ENCODE measurements at places on chromosomes 13 and 19.
A peak's percentile ranks its signal among the peaks of the same experiment; 100 is the strongest.

- DNase-seq = peak; percentile 20
These were observed 14.2 kb upstream of the LATS2 start for GRCh38 chr13:21075379-21076249.

GRCh38 chr19:48975947-48976847 is 11.1 kb downstream of the FTL start:
- peak; percentile 58 for DNase-seq

GRCh38 chr19:42325896-42326771 is 699 bp downstream of the MEGF8 start:
- DNase-seq = peak; percentile 38

GRCh38 chr19:48495396-48495795 is 16.2 kb downstream of the LMTK3 start:
- no peak for DNase-seq

- no peak for DNase-seq
These were observed 11.7 kb upstream of the C19orf84 start for GRCh38 chr19:51402117-51402516.

GRCh38 chr19:58319241-58319640 is 7.6 kb upstream of the ZSCAN22 start:
- no peak for DNase-seq

GRCh38 chr19:53879140-53880081 is 2.6 kb upstream of the PRKCG start:
- DNase-seq = peak; percentile 88

DNA sequence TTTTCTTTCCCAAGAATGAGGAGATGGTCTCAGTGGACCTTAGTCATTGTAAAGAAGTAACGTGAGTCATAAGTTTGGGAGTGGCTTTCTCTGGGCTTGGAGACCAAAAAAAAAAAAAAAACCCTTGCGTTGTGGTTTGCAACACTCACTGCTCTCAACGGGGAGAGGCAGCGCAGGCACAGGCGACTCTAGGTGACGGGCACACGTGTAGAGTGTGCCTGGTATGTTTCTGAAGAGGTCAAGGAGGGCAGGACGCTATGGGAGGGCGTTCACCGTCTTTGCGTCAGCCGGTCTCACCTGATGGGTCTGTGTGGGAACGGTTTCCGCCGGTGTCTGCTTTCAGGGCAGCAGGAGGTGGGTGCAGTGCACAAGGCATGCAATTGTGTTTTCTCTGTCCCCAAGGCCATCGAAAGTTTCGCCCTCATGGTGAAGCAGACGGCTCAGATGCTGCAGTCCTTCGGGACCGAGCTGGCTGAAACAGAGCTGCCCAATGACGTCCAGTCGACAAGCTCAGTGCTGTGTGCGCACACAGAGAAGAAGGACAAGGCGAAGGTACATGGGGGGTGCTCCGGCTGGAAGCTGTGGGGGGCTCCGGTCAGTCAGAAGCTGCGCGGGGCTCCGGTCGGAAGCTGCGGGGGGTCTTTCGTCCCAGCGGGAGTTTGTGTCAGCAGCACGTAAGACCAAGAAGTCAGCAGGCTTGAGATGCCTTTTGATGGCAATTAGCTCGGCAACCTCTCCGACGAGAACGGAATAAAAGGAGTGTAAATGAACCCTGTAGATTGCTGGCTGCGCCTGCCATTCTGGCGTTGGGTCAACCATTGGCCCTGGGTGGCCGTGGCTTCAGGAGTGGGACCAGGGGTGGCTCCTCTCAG is 40.8 kb upstream of the F7 start:
- no peak for DNase-seq

DNA sequence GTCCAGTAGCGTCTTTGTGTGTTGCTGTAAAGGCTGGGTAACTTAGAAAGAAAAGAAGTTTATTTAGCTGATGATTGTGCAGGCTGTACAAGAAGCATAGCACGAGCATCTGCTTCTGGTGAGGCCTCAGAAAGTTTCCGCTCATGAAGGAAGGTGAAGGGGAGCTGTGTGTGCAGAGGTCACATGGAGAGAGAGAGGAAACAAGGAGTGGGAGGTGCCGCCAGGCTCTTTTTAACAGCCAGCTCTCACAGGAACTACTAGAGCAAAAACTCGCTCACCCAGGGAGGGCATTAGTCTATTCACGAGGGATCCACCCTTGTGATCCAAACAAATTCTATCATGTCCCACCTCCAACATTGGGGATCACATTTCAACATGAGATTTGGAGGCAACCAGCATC is 99.8 kb downstream of the GPR12 start:
- DNase-seq = no peak

GRCh38 chr13:91620670-91621141 is 222.3 kb downstream of the GPC5 start:
- no peak for DNase-seq

- DNase-seq = no peak
These were observed 5.6 kb downstream of the TIMM13 start for GRCh38 chr19:2421581-2422306.

DNA sequence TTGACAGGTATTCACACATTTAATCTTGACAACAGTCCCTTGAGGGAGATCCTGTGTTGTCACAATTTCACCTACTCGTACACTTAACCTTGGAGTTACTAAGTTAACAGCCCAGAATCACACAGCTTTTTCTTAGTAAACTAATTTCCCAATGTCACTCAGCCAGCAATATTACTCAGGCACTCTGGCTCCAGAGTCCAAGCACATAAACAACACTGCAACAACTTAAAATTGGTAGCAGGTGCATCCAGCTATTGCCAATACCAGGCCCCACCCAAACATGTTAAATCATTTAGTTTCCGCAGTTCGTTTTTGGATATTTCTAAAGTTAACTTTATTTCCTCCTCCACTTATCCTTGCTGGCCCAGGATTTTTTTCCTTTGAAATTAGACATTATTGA is 32.7 kb downstream of the LIG4 start:
- DNase-seq = no peak

DNA sequence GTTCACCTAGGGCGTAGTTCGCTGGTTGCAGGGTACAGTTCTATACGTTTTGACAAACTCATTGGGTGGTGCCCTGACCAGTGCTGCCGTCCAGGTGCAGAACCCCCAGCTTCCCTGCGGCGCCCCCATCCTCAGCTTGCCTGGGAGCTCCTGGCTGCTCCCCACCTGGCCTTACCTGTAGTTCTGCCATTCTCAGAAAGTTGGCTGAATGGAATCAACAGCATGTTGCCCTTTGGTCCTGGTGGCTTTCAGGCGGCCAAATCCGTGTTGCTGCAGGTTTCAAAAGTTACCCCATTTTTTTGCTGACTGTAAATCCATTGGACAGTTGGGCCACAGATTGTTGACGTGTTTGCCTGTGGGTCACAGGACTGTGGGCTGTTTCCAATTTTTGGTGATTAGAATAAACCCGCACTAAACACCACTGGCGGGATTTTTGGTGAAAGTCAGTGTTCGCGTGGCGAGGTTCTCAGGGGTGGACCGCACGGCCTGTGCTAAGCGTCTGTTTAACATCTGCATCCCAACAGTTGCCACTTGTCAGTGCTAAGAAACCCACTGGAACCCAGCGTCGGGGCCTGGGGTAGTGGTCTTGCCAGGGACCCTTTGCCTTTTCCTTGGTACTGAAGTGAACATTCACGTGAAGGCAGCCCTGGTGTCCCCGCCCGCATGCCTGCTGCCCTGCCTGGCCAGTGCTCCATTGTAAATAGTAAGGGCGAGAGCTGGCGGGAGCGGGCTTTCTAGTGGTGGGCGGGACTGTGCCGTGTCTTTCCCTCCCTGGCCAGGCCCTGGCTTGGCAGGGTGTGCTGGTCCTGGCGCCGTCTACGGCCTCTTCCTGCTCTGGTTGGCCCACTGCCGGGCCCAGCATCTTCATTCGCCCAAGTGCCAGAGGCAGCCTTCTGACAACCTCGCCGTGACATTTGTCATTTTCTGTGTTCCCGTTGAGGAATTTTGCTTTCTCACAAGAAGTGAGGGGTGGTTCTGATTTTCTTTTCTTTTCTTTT is 3.3 kb downstream of the DOT1L start:
- DNase-seq = no peak

GRCh38 chr19:42165146-42165545 is 32.9 kb upstream of the POU2F2 start:
- no peak for DNase-seq

GRCh38 chr19:45528744-45529419 is 21.6 kb downstream of the VASP start:
- no peak for DNase-seq

DNA sequence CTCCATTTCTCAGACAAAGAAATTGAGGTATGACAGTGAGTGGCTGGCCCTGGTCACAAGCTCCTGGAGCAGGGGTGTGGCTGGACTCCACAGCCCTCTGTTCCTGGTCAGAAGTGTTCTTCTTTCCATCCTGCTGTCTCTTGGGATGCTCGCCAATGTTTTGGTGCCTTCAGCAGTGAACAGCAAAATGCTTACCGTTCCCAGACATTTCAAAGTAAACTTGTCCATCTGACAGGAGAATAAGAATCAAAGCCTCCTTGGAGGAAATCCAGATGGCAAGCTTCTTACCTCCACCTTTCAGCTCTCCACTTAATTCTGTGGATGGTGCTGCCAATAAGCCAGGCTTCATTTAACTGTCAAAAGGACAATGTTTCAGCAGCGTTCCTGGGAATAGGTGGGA is 954.1 kb downstream of the UQCRFS1 start:
- DNase-seq = no peak

DNA sequence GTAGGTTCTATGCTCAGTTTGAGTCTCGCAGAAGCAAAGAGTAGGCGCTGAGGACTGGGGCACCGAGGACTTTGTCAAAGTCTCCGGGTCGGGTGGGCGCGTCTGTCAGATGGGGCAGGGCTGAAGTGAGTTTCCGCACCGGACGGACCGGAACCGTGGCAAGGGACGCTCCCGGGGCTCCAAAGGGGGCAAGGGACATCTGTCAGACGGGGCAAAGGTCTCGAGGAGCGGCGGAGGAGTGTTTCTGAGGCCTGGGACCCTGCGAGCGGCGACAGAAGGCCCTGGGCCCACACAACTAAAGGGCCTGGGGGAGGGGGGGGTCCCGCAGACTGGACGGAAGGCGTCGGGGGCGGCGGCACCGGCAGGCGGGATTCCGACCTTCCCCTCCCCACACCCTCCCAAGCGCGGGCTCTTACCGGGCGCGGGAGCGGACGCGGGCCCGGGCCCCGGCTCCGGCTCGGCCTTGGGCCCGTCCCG is 13.3 kb upstream of the AKAP8L start:
- DNase-seq = no peak

GRCh38 chr19:1447944-1448343 is 2.0 kb upstream of the APC2 start:
- DNase-seq = no peak
